SJSA1 (cell line): ENCODE measurements at places on chromosomes 3 and 15. TPM values are rescaled to one million over a fixed set of nuclear protein-coding genes. Genes with fewer than 3 reads are reported as not detected.

CFAP91 gene
- 0.18 and 0.34 TPM in 2 replicates for total RNA-seq

DNA sequence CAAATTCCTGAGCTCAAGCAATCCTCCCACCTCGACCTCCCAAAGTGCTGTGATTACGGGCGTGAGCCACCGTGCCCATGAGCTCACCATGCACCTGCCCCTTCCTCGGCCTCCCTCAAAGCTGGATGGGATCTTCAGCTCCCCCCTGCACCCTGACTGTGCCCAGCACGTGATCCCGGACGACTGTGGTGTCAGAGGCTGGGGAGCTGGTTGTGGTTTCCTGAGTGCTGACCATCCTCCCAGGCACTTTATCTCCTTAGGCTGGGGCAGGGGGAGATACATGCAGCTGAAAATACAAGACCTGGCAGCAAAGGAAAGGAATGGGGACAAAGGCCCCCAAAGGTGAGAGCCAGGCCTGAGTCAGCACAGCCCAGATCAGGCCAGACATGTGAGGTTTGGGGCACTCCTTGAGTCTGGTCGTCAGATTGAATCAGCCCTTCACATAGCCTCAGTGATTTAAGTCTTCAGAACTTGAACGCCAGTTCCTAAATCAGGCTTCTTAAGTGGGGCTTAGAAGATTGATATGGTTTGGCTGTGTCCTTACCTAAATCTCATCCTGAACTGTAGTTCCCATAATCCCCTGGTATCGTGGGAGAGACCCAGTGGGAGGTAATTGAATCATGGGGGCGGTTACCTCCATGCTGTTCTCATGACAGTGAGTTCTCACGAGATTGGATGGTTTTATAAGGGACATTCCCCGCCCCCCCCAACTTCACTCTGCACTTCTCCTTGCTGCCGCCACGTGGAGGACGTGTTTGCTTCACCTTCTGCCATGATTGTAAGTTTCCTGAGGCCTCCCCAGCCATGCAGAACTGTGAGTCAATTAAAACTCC, 35.8 kb downstream of the PRKCD start:
- peaks cover 4% of the 10 kb centered on the region for H3K4me1 ChIP-seq
- H3K27ac ChIP-seq, result no peak overlapping the region
- no peak for DNase-seq
- peaks cover 2% of the 10 kb centered on the region; the same call in 1 of the 2 replicates for H3K36me3 ChIP-seq
- H3K27me3 ChIP-seq, result no peaks in the 10 kb centered on the region
- no peak overlapping the region for H3K4me3 ChIP-seq

DNA sequence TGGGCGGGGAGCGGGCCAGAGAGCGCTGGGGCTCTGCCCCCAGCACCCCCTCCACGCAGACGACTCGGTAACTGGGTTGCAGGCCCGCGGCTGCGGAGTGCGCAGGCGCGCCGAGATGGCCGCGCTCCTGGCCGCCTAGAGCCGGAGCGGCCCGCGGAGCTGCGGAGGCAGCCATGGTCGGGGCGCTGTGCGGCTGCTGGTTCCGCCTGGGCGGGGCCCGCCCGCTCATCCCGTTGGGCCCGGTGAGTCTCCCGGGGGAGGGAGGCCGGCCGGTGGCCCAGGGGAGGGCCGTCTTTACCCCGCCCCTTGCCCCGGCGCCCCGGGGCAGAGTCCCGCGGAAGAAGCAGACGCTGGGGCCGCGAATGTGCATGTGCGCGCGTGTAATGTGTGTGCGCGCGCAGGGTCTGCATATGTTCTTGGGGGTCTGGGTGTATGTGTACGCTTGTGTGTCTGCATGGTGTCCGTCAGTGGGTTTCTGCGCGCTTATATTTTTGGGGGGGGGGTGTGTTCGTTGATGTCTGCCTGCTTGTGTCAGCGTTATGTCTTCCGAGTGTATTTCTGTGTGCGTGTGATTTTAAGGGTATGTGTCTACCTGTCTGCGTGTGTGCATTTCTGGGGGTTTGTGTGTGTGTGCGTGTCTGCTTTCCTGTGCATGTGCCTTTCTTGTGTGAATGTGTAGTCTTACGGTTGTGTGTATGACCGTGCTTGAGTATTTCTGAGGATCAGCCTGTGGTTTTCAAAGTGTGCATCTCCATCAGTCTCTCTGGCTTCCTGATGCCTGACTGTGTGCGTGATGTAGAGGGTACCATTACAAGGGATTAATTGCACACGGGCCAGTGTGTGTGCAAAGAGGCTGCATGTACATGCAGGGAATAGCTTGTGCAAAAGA, at the start of gene ABHD14A:
Gene ABHD14A (plus strand): TSS at position 102 of the 889 bp plus-strand sequence. CDS start 72 bp downstream, at position 174.
- no peaks in the 10 kb centered on the region for H3K27me3 ChIP-seq
- no peaks in the 10 kb centered on the region for H3K36me3 ChIP-seq
- no peak within 1 kb of the TSS for H3K27ac ChIP-seq
- H3K4me3 ChIP-seq, result peak within 1 kb of the TSS; percentile 58

MELTF gene
- total RNA-seq, result 1.7 and 8.2 TPM in 2 replicates

PYGO1 gene
- total RNA-seq, result 5.9 and 9.9 TPM in 2 replicates

GRCh38 chr3:42175386-42176240, 84.5 kb downstream of the TRAK1 start:
- no peaks in the 10 kb centered on the region for H3K27me3 ChIP-seq
- no peak overlapping the region for H3K27ac ChIP-seq
- H3K4me3 ChIP-seq, result no peak overlapping the region
- no peaks in the 10 kb centered on the region for H3K36me3 ChIP-seq

- H3K27ac ChIP-seq, result no peak overlapping the region
- no peak overlapping the region for H3K4me3 ChIP-seq
- no peaks in the 10 kb centered on the region for H3K36me3 ChIP-seq
- no peaks in the 10 kb centered on the region for H3K4me1 ChIP-seq
These were observed 29.4 kb downstream of the RNU5B-1 start for GRCh38 chr15:65333856-65334255.

DNA sequence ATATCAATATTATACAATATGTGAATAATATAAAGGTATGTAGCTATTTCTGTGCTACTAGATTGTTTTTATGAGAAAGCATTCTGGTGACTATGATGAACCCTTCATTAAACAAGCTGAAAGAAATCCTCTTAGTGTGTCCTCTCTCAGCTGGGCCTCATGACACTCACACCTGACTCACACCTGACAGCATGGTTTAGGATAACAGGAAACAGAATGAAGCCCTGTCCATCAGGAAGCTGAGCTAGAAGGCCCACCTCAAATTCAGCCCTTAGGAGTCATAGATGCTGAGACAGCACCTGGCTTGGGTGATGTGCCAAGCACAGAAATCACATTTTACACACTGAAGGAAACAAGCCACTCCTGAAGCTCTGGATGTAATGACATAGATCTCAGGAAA, 30.8 kb downstream of the CHCHD4 start:
- H3K4me1 ChIP-seq, result no peaks in the 10 kb centered on the region
- H3K27ac ChIP-seq, result no peak overlapping the region
- no peak for DNase-seq
- H3K27me3 ChIP-seq, result peaks cover 6% of the 10 kb centered on the region
- no peak overlapping the region for H3K4me3 ChIP-seq

DNA sequence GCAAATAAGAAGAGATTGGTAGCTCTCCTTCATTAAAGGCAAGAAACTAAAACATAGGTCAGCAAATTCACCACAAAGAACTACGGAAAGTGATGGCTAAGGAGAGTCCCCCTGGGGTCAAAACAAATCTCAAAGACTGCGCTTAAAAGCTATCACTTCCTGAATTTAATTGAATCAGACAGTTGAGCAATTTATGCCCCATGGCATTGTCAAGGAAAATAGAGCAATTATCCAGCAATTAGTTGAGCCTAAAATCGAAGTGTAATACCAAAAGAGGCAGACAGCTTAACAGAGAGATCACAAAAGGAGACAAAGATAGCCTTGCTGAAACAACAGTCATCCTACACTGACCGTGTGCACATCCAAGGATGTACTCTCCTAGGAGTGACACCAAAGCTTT, 74.4 kb upstream of the SCN10A start:
- H3K4me1 ChIP-seq, result no peaks in the 10 kb centered on the region
- H3K36me3 ChIP-seq, result no peaks in the 10 kb centered on the region
- no peak overlapping the region for H3K4me3 ChIP-seq
- no peak overlapping the region for H3K27ac ChIP-seq
- H3K27me3 ChIP-seq, result no peaks in the 10 kb centered on the region

DNA sequence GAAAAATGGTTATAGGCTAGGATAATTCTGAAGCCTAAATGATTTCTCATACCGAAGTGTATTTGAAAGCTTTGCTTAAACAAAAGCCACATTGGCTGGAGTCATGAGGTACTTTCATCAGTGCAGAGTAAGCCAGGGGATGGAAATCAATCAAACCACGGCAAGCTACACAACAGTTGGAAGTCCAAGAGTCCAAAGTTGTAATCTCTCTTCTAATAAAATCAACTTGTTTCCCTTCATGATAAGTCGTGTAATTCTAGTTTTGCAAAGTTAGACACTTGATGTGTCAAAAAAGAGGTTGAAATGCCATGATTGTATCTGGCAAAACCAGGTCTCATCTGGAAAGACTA, 250.5 kb upstream of the VEPH1 start:
- H3K4me3 ChIP-seq, result no peak overlapping the region
- no peaks in the 10 kb centered on the region for H3K27me3 ChIP-seq
- no peak for DNase-seq
- H3K4me1 ChIP-seq, result peaks cover 20% of the 10 kb centered on the region
- no peaks in the 10 kb centered on the region for H3K36me3 ChIP-seq
- no peak overlapping the region for H3K27ac ChIP-seq

DNA sequence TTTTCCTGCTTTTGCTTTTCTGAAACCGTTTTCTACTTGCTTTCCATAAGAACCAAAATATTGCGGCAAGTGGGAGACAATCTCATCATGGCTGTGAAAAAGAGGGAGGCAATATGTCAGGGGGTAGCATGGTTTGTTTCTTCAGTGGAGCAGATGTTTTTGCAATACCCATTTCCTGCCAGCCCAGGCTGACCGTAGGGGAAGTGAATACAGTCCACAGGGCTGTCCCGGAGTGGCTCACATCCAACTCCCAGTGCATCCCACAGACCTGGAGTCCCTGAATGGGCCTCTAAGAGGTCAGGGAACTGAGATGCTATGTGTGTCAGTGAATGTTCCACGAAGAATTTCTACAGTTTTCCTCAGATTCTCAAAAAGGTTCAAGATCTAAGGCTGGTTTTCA, 69.6 kb downstream of the EPHB1 start:
- H3K4me1 ChIP-seq, result no peaks in the 10 kb centered on the region
- no peaks in the 10 kb centered on the region for H3K27me3 ChIP-seq

- no peak overlapping the region for H3K4me3 ChIP-seq
- H3K27me3 ChIP-seq, result no peaks in the 10 kb centered on the region
- no peaks in the 10 kb centered on the region for H3K36me3 ChIP-seq
- DNase-seq, result no peak
- H3K27ac ChIP-seq, result no peak overlapping the region
These were observed 82.0 kb upstream of the ATP11B start for GRCh38 chr3:182711261-182711683.

- H3K27ac ChIP-seq, result no peak overlapping the region
- H3K4me1 ChIP-seq, result no peaks in the 10 kb centered on the region
- DNase-seq, result no peak
- 0 out of 2 replicates have a peak, but pooled peaks cover 2% of the 10 kb centered on the region for H3K27me3 ChIP-seq
- H3K4me3 ChIP-seq, result no peak overlapping the region
These were observed 1.6 kb upstream of the LRRC31 start for GRCh38 chr3:169871129-169871886.

- no peaks in the 10 kb centered on the region for H3K4me1 ChIP-seq
- no peak for DNase-seq
- H3K4me3 ChIP-seq, result no peak overlapping the region
- H3K27me3 ChIP-seq, result no peaks in the 10 kb centered on the region
- peaks cover 21% of the 10 kb centered on the region for H3K36me3 ChIP-seq
These were observed 11.1 kb downstream of the ATOSA start for GRCh38 chr15:52668133-52668532.

GRCh38 chr3:170274641-170275040, 52.4 kb downstream of the PRKCI start:
- H3K4me1 ChIP-seq, result peaks cover 9% of the 10 kb centered on the region; the same call in 1 of the 2 replicates
- DNase-seq, result no peak
- H3K4me3 ChIP-seq, result no peak overlapping the region
- H3K27ac ChIP-seq, result no peak overlapping the region

DNA sequence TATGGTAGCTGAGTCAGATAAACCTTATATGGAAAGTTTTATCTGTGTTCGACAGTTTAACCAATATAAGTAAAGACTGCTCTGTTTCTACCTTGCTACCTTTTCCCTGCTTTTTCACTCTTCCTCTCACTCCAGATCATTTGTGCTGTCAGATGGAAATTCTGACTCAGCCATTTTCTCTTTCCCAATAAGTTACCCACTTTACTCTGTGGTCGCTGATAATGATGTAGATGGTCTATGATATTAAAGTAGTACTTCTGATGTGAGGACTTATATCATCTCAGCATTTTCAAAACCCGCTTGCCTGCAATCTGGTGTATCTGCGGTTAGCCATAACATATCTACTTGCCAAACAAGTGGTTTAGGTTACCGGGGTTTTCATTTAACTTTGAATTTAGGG, 15.0 kb upstream of the UTS2B start:
- no peaks in the 10 kb centered on the region for H3K36me3 ChIP-seq
- no peak overlapping the region for H3K27ac ChIP-seq
- no peak overlapping the region for H3K4me3 ChIP-seq
- H3K27me3 ChIP-seq, result no peaks in the 10 kb centered on the region
- peaks cover 17% of the 10 kb centered on the region for H3K4me1 ChIP-seq

DNA sequence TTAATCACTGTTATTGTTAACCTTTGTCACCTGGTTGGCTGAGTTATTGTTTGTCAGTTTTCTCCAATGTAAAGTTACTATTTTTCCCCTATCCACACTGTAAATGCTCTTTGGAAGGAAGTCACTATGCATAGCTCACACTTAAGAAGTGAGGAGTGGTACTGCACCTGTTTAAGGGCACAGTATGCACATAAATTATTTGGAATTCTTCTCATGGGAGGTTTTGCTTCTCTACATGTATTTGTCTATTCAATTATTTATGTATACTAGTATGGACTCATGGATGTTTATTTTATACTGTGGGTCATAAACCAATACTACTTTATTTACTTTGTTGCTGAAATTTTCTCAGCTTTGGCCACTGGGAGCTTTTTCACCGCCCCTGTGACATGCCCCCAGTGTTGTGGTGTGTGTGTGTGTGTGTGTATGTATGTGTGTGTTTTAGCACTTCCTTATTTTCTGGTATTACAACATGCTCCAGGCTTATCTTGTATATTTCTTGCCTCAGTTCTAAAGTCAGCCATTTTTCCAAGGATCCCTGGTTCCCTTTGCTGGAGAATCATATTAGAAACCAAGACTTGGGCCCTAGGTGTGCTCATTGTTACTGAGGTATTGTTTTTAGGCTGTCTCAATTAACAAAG, 290.5 kb downstream of the KBTBD8 start:
- H3K4me1 ChIP-seq, result no peaks in the 10 kb centered on the region
- no peak overlapping the region for H3K4me3 ChIP-seq
- H3K27ac ChIP-seq, result no peak overlapping the region
- DNase-seq, result no peak
- no peaks in the 10 kb centered on the region for H3K27me3 ChIP-seq
- no peaks in the 10 kb centered on the region for H3K36me3 ChIP-seq

SH3GL3 gene
- total RNA-seq, result 0.60 and 0.66 TPM in 2 replicates

- no peaks in the 10 kb centered on the region for H3K27me3 ChIP-seq
- no peaks in the 10 kb centered on the region for H3K4me1 ChIP-seq
- H3K27ac ChIP-seq, result no peak overlapping the region
These were observed 131.9 kb downstream of the B3GALNT1 start for GRCh38 chr3:160973067-160973809.

PLA2G4D gene
- not detected in 2 replicates for total RNA-seq

CASR gene
- total RNA-seq, result not detected in 2 replicates
